Tongue (tissue), 3 donors: ENCODE measurements at places on chromosomes 7 and 10. TPM values are rescaled to one million over a fixed set of nuclear protein-coding genes. Genes with fewer than 3 reads are reported as not detected.

DNA sequence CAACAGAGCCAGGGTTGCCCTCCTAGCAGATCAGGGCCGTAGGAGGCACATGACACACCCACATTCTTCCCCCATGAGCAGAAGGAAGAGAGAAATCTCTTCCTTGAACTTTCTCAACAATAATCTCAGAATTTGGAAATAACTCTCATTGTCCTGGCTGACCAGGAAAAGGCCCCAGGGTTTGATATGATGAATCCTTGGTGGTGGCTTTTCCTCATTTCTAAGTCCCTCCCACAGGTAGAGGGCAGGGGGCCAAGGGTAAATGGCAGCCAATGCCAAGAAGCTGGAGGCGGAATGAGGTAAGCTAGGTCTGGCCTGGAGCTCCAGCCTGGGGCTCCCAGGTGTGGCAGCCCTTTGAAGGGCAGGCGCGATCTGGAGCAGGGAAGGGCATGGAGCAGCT, 67.8 kb downstream of the GRB10 start:
- DNase-seq: no peak

DNA sequence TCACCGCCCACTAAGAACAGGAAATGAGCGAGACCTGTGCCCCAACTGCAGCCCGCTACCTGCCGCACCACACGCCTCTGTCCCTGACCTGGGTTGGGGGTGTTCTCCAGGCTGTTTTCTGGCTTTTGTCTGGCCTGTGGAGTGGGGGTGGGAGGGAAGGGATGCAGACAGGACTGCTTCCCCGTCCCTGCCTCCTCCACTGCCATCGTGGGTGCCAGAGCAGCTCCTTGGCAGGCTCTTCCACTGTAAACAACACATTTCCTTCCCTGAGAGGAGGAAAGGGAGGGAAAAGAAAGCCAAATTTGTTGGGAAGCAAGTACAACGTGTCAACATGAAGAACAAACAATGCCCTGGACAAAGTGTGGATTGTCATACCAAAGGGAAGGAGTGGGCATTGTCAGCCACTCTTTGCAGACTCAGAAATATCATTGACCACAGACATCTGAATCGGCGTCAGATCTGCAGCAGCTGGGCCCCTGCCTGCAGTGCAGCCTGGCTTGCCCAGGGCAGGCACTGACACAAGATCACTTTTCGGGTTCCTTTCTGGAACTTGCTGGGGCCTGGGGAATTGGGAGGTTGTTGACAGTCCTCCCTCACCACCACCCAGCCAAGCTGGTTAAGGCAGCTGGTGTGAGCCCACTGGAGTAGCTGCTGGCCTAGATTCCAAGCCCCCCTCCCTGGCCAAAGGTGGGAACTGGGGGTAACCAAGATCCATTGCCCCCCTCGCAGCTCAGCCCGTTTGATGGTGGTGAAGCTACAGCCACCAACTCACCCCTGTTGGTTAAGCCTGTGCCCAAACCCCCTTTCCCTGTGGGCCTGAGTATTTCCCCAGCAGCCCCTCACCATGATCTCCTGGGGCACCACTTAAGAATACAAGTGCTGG, 22.6 kb upstream of the TRIM8 start:
- DNase-seq: peak; percentile 51

GJD4 gene
- total RNA-seq: 0.21 TPM

DNA sequence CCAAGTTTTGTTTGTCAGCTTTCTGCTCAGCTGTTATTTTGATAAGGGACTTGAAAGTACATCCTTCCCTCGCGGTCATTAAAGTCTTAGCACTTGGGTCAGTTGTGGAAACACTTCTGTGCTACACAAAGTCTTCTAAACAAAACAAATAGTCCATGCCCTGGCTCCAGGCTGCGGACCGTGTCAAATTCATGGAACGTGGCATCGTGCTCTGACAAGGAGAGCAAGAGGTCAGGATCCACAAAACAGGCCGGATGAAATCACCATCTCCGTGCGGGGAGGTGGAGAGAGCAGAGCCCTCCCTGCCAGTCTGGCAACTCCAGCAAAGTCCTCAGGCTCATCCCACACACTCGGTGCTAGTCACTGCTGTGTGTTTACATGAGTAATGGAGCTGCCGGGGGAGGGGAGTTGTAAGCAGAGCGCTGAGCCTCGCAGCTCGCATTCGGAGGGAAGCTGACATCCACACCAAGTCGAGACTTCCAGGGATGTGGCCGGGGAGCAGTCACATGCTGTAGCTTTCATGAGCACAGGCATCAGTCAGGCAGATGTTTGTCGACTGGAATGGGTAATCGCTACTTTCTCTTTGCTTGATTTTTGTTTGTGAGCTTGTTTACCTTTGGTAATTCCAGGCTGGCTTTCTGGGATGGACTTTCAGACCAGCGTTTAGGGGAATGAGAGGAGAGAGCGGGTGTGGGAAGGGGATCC, 147.6 kb downstream of the ARID5B start:
- peak; percentile 94 for DNase-seq

CALD1 gene
- total RNA-seq: 127 TPM

GRCh38 chr7:28706584-28706983, 251.5 kb downstream of the TRIL start:
- DNase-seq: no peak

DNA sequence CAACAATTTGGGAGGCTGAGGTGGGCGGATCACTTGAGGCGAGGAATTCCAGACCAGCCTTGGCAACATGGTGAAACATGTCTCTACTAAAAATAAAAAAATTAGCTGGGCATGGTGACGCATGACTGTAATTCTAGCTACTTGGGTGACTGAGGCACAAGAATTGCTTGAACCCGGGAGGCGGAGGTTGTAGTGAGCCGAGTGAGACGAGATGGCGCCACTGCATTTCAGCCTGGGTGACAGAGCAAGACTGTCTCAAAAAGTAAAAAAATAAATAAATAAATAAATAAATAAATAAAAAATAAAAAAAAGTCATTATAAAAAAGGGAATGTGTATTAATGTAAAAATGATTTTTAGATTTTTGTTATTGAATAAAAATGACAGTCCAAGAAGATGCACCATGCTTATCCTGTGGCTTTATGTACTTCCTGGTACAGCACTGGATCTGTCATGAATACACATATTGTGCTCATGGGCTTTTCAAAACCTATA, 658.8 kb upstream of the LRRN3 start:
- no peak for DNase-seq

DNA sequence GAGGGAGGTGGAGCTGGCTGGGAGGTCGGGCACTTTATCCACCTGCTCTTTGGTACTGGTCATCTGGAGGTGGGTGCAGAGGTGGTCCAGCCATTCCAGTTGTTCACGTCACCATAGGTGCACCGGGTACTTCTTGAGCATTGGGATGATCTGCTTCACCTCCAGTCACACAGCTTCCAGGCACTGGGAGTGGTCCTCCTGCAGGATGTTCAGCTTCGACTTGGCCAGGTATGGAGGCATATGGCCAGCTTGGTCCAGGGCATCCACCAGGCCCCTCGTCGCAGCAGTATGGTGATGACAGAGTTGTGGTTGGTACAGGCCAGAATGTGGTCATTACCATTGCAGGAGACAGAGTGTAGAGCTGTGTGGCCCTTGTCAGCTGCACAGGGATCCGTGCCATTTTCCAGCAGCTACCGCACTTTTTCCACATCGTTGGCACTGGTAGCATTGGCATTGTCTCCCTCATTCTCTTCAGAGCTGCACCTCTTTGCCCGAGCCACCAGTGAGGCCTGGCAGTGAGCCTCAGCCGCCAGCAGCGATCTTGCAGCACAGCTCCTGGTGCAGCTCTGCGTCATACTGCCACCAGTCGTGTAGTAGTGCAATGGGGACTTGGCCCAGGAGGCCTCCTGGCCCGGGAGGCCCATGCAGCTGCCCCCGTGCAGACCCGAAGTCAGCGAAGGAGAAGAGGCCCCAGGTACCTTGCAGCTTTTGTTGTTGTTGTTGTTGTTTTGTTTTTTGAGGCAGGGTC, 150.9 kb downstream of the ZNF22 start:
- DNase-seq: no peak
